Panc1 (cell line): ENCODE measurements at places on chromosomes 12 and 14.
A peak's percentile ranks its signal among the peaks of the same experiment; 100 is the strongest.

DNA sequence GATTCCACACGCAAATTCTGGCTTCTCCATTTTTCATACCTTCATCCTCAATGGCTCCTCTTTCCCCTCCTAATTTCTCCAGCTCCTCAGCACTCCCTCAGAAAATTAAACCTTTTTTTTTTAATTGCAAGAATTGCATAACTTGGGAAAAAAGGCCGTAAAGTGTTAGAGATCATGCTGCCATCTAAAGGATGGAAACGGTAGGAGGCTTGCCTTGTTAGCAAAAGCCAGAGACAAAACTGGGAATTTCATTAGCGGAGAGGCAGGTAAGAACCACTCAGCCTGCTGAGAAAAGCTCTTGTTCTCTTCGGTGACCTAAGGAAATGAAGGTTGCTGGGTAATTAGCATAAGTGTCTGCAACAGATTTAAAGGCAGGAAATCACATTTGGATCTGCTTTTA is 204.3 kb downstream of the AEBP2 start:
- DNase-seq = no peak

GRCh38 chr12:5806371-5807089 is 138.5 kb downstream of the ANO2 start:
- DNase-seq = no peak

DNA sequence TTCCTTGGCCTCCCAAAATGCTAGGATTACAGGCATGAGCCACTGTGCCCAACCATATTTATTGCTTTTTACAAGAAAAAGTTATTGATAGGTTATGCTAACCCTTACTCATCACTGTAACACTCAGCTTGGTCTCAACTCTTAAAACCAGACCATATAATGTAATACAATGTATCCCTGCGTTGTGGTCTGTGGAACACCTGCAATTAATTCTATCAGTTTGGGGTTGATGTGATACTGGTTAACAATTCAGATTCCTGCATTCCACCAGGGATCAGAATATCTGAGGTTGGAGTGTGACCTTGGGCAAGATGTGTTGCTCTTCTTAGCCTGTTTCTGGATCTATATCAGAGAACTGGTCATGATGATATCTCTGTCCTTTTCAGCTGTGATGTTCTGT is 419.0 kb downstream of the RAD51B start:
- DNase-seq = no peak

DNA sequence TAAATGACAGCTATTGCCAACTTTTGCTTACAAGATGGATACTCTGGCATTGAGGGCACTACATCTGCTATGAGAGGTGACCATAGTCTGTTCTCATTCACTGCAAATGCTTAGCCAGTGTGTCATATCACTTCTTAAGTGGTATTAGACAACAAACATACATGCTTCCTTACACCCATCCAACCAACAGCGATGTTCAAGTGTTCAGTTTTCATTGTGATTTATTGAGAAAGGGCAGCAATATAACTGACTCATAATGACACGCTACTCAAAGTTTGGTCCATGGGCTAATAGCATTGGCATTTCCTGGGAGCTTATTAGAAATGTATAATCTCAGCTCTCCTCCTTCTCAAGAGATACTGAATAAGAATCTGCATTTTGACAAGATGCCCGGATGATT is 181.7 kb downstream of the NPAS3 start:
- no peak for DNase-seq

- no peak for DNase-seq
These were observed 39.8 kb downstream of the DIO3 start for GRCh38 chr14:101600891-101601605.

- DNase-seq = no peak
These were observed 267.7 kb downstream of the AACS start for GRCh38 chr12:125332900-125333299.

DNA sequence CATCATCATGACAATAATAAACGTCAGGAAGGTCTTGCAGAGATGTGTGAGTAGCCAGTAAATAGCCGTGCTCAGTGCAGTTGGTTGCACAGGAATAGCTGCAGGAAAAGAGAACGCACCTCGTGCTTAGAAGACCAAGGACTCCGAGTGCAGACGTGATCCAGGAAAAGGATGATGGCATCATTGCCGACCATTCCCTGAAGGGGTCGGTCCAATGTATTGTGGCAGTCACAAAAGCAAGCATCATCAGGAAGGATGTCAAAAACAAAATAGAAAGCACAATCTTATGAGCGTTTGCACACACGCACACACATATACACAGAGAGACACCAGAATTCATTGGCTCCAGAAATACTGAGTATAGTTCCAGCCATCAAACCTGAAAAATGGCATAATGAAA is 12.8 kb downstream of the DUSP6 start:
- no peak for DNase-seq

DNA sequence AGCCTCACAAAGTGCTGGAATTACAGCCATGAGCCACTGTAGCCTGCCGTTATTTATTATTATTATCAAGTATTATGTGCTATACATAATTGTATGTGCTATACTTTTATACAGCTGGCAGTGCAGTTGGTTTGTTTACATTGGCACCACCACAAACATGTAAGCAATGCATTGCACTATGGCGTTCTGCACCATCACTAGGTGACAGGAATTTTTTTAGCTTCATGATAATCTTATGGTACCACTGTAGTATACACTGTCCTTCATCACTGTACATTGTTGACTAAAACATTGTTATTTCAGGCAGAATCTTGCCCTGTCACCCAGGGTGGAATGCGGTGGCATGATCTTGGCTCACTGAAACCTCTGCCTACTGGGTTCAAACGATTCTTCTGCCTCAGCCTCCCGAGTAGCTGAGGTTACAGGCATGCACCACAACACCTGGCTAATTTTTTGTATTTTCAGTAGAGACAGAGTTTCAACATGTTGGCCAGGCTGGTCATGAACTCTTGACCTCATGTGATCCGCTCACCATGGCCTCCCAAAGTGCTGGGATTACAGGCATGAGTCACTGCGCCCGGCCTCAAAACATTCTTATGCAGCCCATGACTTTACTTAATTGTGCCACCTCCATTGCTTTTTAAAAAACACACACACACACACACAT is 17.1 kb downstream of the MRPL42 start:
- no peak for DNase-seq

GRCh38 chr12:56007564-56008559 is 10.8 kb downstream of the SUOX start:
- no peak for DNase-seq

DNA sequence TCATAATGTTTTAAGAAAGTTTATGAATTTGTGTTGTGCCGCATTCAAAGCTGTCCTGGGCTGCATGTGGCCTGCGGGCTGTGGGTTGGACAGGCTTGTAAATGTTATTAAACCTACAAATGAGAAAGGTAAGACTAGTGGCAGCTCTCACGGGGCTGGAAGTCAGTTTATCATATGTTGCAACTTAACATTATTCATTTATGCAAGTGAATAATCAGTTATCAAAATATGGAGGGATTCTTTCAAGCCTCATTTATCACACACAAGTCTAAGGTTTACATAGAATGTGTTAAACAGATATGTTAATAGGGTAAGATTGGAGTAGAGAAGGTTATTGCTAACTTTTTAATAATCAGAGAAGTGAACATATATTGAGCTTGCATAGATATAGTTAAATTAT is 442.5 kb upstream of the RGS6 start:
- no peak for DNase-seq

GRCh38 chr14:97441740-97442362 is 644.7 kb downstream of the VRK1 start:
- DNase-seq = no peak

DNA sequence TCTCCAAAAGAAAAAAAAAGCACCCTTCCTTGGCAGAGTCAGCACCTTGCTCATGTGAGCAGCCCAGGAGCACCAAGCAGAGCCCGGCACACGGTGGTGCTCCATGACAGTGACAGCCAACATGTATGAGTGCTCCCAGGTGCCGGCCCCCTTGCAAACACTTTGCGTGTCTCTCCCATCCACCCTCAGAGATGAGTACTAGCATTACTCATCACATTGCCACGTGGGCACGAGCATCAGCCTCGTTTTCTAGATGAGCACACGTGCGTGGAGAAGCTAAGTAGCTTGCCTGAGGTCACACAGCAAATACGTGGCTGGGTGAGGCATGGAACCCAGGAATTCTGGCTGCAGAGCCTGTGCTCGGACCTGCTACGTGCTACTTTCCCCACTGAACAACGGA is 177.9 kb upstream of the PRMT8 start:
- DNase-seq = no peak

DNA sequence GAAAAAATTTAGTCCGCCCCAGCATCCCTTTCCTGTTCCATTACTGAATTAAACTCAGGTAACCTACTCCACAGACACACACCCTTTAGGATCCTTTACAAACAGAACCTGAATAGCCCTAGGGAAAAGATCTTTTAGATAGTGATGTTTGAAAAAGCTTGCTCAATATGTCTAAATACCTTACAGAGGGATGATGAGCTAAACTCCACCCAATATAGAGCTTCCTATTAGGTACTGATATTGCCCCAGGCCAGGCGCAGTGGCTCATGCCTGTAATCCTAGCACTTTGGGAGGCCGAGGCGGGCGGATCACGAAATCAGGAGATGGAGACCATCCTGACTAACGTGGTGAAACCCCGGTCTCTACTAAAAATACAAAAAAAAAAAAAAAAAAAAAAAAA is 50.1 kb downstream of the FERMT2 start:
- no peak for DNase-seq

DNA sequence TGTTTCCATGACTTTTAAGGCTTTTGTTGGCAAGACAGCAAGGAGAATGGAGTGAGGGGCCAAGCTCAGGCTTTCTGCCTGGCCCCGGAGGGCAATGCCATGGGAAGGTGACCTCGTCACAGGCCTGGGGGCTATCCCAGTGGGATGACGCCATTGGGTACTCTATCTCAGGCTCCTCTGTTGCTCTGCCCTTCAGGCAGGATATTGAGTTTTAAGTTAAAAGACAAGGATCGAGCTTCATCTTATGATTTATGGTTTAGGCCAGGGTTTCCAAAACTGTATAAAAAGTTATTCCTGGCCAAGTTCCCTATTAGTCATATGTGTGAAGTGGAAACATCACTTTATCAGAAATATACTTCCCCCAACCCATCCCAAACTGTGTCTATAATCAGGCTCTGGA is 127.7 kb downstream of the ZFP36L1 start:
- no peak for DNase-seq

- peak; percentile 17 for DNase-seq
These were observed 54.0 kb downstream of the ZNF641 start for GRCh38 chr12:48296586-48297282.

GRCh38 chr14:92544051-92544720 is 30.6 kb downstream of the RIN3 start:
- no peak for DNase-seq

GRCh38 chr12:18483698-18484325 is 222.5 kb downstream of the PIK3C2G start:
- no peak for DNase-seq

GRCh38 chr12:16008421-16008824 is 97.3 kb downstream of the DERA start:
- no peak for DNase-seq

DNA sequence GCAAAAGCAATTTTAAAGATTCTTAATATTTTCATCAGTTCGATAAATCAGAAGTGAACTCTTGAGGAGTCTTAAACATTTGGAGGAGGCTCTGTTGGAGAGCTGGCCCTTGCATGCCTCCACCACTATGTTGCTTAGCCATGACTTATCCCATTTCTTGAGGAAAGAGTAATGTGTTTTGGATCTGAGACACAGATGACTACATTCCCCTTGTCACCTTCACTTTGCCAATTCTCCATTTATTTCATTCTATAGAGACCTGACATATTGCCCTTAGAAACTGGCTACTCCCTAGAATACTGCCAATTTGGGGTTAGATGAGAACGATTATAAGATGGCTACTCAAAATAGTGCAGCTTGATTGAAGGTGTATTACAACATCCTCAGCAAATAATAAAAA is 157.4 kb upstream of the TMEM260 start:
- no peak for DNase-seq

DNA sequence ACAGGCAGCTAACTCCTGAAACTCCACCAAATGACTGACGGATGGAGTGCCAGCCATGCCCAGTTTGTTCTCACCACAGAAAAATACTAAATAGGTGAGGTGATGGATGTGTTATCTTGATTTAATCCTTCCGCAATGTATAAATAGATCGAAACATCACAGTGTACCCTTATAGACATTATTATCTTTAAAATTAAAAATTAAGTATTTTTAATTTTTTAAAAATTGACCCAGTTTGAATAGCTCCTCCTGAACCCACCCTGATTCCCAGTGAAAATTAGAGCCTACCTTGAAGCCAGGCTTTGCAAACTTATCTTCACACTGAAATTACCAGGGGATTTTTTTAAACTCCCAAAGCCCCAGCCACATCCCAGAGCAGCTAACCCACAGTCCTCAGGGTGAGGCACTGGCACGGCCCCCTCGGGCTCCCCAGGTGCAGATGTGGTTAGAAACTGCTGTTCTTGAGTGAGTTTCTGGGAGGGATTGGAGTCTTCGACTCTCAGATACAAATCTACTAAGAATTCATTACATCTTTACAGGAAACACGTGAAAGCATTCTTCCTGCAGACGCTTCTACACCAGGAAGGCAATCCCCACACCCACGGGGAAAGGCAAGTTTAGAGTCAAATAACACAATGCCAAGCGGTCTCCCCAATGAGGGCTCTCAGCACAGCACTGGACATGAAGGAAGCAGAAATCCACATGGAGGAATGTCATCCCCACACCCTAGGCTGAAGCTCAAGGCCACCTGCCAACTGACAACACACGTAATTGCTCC is 126.4 kb downstream of the RIMBP2 start:
- no peak for DNase-seq

GRCh38 chr12:50317203-50317602 is 33.9 kb upstream of the LIMA1 start:
- no peak for DNase-seq

GRCh38 chr12:26997003-26997402 is 17.2 kb downstream of the TM7SF3 start:
- DNase-seq = no peak

DNA sequence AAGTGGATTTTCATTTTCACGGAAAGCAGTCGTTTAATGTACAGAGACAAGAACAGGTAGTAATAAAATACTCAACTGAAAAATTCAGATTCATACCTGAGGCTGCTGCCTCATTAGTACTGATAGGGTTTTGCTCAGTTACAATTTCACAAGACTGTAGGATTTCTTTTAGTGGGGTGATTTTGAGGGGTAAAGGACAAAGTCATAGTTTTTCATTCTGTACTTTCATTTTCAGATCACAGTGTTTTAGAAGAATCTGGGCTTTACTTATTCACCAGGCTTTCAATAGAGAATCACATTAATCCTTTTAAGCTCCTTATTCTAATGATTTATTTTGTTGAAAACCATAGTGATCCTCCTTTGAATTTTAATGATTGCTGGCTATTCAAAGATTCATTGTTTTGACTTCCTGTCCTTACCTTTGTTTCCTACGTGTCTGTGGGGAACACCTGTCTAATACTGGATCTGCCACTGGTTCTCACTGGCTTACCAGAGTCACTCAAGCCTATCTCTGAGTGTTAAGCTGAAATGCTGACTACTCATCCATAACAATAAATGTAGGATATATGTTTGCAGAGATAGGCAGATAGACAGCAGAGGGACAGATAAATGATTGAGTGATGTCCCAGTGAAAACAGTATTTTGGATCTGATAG is 243.8 kb upstream of the NPAS3 start:
- no peak for DNase-seq

GRCh38 chr12:52155048-52155868 is 36.6 kb downstream of the KRT80 start:
- no peak for DNase-seq

- no peak for DNase-seq
These were observed 29.3 kb downstream of the NIN start for GRCh38 chr14:50801706-50802105.

GRCh38 chr14:78074561-78074960 is 95.6 kb upstream of the NRXN3 start:
- no peak for DNase-seq

- DNase-seq = no peak
These were observed 34.0 kb downstream of the CIT start for GRCh38 chr12:119843100-119843499.
